ENCODE measurements at places on chromosomes 3 and 15. TPM values are rescaled to one million over a fixed set of nuclear protein-coding genes. Genes with fewer than 3 reads are reported as not detected.

HRG gene
- not detected for total RNA-seq

CYP8B1 gene
- not detected for total RNA-seq

MYL3 gene
- 1.5 TPM for total RNA-seq

SPTBN5 gene
- total RNA-seq = 0.36 TPM

SLC22A13 gene
- not detected for total RNA-seq

- DNase-seq = no peak
These were observed 16.5 kb downstream of the SCN5A start for GRCh38 chr3:38632989-38633388.

- DNase-seq = peak; percentile 80
These were observed 246.6 kb upstream of the KCNMB2 start for GRCh38 chr3:178289544-178290160.

DNA sequence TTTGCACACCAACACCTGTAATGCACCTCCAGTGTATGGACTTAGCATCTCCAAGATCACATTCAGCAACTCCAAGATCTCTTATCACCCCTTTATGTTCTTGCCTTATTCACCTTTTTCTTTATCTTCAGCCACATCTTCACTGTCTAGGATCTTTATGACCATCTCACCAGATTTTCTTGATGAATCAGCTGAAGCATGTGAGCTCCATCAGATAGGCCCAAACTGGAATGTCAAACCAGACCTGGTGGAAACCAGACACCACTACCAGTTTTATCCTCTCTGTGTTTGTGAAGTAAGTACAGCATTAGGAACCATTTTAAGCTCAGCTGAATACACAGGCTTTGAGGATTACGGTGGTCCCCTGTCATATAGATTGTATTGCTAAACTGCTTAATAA, 330.4 kb upstream of the NDN start:
- no peak for DNase-seq

GRCh38 chr15:63238796-63239195, 38.6 kb upstream of the APH1B start:
- no peak for DNase-seq

DNA sequence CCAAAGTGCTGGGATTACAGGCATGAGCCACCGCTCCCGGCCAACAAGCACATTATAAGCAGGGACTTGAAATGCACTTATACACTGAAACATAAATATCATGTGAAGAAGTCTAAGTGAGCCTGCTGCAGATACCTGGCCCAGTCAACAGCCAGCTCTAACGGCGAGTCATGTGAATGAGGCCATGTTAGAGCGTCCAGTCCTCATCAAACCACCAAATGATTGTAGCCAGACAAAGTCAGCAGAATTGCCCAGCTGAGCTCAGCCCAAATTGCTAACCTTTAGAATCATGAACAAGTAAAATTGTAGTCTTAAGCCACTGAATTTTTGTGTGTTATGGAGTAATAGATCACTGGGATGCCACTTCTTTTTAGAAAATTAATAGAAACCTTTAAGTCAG, 37.8 kb upstream of the UACA start:
- DNase-seq = no peak

- peak; percentile 84 for DNase-seq
These were observed 29.7 kb downstream of the PLXND1 start for GRCh38 chr3:129576514-129577352.

DNA sequence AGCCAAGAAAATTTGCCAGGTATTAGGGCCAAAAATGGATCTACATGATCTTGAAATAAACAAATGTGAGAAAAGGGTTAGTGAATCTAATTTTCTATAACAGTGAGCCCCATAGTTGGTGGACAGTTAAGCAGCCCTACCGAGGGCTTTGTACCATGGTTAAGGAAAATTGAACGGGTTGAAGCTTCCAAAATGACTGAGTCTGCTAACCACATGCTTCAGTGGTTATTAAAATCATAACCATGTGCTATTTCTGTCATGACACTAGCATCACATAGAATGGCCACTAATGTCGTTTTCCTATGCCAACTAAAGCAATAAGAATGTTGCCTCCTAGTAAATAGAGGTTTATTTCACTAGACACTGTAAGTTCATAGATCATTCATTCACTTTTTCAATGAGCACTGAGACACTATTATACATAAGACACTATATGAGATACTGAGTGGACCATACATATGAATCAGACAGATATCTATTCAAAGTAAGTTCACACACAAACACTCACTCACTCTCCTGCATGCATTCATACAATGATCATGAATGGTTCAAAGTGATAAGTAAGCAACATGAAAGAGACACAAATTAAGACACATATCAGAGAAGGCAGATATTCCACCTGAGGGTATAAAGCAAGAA, 4.3 kb downstream of the SST start:
- no peak for DNase-seq

DNA sequence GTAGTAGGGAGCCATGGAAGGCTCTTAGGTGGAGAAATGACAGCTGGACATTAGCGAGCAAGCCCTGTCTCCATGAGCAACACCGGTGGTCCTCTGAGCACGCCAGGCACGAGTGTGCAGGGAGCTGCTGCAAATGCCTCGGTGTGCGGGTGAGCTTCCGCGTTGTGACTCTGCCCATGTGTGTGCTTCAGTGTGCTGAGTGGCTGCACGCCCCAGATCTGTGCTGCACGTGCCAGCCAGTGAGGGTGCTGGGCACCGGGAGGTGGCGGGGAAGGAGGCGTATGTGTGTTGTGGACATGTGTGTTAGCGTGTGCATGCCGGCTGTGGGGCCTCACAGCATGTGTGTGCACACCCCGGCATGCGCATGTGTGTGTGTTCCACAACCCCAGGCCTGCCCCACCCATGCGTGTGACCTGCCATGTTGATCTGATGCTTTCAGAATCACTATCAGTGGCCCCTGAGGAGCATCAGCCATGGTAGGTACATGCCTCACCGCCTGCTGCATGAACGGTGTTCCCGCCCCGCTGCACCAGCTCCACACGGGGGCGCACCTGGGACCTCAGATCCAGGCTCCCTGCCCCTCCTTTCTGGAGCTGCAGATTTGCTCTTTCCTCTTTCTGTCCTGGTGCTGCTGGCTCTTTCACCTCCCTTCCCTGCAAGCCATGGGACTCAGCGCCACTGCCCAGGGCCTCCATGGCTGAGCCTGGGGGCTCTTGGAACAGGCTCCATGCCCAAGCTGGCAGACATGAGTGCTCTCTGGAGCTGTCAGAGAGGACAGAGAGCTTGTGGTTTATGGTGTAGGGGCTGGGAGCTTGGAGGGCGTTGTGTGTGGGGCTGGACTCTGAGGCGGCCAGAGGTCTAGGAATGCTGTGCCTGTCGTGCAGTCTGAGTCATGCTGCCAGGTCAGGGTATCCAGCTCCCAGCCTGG, 169.4 kb downstream of the TBC1D2B start:
- peak; percentile 57 for DNase-seq

GRCh38 chr15:47415539-47415971, 301.8 kb upstream of the SEMA6D start:
- DNase-seq = no peak

- DNase-seq = no peak
These were observed 28.0 kb upstream of the TIMP4 start for GRCh38 chr3:12186515-12187286.

DNA sequence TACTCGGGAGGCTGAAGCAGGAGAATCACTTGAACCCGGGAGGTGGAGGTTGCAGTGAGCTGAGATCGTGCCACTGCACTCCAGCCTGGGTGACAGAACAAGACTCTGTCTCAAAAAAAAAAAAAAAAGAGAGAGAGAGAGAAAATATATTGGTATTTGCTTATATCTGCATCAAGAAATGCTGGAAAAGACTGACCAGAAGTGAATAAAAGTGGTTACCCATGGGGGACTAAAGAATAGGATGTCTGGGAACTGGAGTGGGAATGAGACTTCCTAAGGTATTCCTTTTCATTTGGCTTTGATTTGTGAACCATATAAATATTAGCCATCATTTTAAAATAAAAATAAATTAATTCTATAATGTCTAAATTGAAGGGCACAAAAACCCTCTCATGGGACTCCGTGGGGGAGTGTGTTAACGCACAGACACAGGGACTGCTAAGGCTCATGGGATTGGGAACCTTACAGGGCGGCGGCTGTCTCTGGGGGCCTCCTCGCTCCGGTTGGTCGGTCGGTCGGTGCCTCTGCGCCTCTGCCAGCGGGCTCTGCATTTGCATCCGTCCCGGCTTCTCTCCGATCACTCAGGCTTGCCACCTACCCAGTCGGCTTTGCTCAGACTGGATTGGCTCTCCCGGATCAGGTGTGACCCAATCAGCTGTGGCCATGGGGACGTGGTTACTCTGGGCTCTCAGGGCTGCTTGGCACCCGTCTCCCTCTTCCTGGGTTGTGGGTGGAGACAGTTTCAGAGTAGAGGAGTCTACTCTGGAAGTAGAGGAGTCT, 12.7 kb upstream of the TSPAN3 start:
- peak; percentile 82 for DNase-seq

GRCh38 chr3:37475435-37475834, 301.1 kb upstream of the LRRFIP2 start:
- no peak for DNase-seq

GRCh38 chr3:16871915-16872842, 12.6 kb upstream of the PLCL2 start:
- no peak for DNase-seq

- DNase-seq = no peak
These were observed 14.3 kb upstream of the TNFAIP8L3 start for GRCh38 chr15:51108933-51109550.

DNA sequence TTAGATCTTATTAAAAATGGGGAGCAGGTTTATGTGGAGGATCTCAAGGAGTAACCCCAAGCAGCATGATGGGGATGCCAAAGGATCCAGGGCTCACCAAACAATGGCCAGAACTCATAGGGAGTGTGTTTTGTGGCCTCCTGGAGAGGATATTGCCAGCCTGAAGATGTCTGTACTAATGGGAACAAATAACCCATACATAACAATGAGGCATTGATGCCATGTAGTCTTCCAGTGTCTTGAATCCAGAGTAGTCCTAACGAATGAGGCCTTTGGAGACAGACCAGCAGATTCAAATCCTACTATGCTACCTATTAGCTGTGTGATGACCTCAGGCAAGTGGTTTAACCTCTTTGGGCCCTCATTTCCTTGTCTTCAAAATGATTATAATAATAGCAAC, 45.0 kb upstream of the CMSS1 start:
- no peak for DNase-seq

DNA sequence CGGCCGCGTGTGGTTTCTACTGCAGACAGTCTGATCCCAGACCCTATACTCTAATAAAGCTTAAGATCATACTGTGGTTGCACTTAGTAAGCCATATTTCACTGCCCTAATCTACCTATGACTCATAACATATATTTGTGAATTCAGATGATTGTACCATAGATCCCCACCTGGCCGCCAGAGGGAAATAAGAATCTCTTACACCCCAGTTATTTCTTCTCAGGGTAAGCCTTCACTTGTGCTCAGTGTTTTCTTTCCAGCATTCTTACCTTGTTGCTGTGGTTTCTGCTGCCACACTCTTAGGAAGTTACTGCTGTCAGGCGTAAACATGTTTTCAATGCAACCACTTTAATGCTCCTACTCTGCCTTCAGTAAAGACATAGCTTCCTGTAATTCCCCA, 105.9 kb downstream of the B3GALNT1 start:
- DNase-seq = no peak

GRCh38 chr3:101851850-101852714, 2.8 kb downstream of the NFKBIZ start:
- DNase-seq = no peak

GRCh38 chr3:140177943-140178342, 243.0 kb downstream of the CLSTN2 start:
- no peak for DNase-seq

DNA sequence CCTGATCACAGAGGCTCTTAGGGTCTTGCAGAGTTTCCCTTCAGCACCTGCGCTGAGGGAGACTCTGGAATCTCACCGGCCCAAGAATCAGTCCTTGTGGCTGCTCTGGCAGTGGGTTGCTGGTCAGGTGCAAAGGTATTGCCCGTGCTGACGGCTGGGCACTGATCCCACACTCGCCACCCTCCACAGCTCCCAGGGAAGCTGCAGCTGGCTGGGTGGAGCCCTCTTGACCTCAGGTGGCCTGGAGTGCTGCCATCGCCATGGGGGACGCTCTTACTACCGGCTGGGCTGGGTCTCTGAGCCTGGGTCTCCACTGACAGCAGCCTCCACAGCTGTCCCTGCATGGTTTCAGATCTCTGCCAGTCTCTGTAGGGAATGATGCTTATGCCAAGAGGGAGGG, 52.6 kb upstream of the EPHB3 start:
- DNase-seq = no peak

DNA sequence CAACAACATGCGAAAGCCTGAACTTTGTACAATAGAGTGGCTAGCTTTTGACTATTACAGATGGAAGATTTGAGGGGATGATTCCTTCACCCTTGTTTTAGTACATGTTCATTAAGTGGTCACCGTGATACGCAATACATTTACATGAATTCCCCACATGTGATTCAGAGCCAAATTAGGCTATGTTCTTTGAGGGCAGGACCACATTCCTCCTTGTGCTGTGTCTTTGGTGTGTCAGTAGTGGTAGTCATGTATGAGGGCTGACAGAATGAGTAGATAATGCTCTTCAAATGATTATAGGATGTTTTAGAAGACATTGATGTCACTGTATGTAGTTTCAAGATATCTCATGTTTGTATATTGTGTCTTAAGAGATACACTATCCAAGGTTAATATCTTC, 12.1 kb downstream of the PTPRG start:
- no peak for DNase-seq

All from sigmoid colon (tissue), 7 donors.